NCI-H1105 treated with DMSO at 0.1 percent for 48 hours (cell line): ENCODE measurements at places on chromosomes 7 and 10.

DNA sequence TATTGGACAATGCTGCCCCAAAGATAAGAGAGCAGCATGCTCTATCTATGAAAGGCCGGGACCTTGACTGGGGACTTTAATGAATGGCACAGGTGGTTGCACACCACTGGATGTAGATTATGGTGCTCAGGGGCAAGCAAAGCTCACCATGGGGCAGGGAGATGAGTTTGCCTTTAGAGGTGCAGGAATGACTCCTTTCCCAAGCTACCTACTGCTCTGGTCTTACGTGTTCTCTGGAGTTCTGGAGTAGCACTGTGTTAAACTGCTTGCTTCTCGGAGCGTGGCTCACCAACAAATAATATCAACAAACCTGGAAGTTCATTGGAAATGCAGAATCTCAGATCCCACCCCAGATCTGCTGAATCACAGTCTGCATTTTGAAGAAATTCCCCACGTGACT is 445.3 kb downstream of the RPS24 start:
- no peak for DNase-seq

DNA sequence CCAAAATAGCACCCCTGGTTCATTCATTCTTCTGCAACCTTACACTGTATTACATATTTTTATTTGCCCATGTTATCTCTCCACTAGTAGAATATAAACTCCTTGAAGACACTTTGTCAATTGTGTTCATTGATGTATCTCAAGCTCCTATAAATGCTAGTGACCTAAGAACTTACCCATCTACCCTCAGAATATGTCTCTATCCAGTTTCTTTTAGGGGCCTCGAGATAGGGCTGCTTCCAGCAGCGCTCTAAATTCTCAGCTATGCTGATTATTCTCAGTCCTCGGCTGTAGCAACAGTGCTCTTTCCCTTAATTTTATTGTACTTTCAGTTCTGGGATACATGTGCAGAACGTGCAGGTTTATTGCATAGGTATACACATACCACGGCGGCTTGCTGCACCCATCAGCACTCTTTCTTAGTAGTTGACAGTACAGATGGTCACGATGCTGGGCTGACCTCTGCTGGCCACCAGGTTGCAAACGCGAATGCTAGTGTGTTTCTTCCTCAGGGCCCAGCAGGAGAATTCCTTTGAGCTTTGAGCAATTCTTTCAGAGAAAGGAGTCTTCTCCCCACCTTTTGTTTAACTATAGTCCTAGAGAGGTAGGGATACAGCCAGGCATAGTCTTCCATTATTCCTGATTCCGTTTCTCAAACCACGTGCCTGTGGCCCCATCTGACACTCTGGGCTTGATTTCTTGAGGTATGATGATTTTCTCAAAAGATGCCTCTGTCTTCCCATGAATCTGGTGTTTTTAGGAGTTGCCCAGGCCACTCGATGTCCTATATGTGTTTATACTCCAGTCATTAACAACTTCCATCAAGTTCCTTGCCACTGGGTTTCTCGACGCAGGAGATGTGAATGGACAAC is 49.1 kb upstream of the CDC14C start:
- DNase-seq: peak; percentile 61

DNA sequence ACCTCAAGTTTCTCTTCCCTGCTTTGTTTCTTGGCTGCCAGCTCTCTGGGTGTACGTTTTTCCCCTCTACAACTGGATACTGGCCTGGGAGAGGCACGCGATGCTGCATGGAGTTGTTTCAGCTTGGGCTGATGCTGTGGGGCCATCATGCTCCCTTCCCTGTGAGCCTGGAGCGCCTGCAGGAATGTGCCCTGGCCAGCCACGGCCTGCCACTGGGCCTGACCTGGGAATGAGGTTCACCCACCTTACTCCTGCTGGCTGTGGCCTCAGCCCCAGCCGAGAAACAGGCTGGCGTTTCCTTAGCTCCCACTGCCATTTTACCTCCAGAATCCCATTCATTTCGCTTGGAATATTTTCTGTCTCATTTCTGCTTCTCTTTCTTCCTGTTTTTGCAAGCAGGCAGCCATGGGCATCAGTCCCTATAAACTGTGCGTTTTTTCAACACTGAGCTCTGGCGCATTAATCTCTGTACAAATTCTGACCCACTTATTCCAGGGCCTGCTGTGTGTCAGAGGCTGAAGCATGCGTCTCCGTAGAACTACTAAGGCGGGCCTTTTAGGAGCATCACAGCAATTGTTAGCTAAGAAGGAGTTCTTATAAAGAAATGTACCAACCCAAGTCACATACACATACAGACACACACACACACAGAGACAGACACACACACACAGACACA is 57.9 kb downstream of the GATA3 start:
- no peak for DNase-seq

DNA sequence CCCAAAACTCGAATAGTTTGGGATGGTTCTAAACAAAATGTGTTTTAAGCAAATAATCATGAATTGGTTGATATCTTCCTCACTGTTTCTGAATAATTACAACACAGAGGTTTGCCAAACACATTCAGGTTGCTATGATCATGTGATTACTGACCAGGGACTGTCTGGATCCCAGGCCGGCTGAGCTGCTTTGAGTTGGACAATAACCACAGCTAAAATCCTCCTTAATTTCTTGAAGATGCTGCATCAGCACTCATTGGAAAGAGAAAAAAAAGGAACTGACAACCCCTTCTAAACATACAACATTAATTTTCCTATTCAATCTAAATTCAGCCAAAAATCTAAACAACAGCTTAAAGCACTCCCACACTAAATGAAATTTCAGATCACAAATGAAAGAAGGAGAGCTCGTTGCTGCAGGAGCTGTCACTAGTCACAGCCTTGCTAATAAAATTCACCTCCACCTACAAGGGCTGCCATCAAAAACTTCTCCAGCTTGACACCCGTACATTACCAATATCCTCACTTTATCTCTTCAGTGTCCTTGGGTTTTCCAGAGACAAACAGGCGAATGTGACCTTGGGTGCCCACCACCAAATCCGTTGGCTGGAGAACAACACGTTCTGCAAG is 560.2 kb downstream of the KCNMA1 start:
- no peak for DNase-seq

DNA sequence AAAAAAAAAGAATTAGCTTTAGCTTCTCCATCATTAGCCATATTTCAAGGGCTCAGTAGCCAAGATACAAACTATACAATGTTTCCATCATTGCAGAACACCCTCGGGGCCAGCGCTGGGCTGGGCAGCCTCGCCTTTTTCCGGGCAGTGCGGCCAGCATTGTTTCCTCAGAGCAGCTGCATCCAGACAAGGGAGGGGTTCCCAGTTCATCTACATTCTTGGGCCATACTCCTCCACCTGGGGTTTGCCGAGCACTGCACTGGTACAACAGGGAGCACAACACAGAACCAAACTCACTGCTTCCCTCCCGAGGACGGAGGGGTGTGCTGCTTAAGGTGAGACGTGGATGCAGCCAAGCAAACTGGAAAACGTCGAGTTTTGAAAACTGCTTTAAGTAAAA is 2.4 kb upstream of the PKD1L1 start:
- no peak for DNase-seq

DNA sequence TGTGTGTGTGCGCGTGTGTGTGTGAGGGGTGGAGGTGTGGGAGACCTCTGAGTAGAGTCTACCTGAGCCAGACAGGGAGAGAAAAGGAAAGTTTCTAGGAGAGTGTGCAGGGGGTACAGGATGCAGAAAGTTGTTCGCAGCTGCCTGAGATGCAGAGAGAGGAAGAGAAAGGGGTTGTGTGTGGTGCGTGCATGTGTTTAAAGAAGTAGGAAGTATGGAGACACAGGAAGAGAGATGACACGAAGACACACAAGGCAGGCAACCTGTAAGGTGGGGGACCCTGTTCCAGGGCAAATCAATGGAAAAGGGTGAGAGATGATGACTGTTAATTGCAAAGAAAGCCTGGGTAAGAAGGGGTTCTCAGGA is 52.2 kb downstream of the C10orf105 start:
- DNase-seq: no peak

DNA sequence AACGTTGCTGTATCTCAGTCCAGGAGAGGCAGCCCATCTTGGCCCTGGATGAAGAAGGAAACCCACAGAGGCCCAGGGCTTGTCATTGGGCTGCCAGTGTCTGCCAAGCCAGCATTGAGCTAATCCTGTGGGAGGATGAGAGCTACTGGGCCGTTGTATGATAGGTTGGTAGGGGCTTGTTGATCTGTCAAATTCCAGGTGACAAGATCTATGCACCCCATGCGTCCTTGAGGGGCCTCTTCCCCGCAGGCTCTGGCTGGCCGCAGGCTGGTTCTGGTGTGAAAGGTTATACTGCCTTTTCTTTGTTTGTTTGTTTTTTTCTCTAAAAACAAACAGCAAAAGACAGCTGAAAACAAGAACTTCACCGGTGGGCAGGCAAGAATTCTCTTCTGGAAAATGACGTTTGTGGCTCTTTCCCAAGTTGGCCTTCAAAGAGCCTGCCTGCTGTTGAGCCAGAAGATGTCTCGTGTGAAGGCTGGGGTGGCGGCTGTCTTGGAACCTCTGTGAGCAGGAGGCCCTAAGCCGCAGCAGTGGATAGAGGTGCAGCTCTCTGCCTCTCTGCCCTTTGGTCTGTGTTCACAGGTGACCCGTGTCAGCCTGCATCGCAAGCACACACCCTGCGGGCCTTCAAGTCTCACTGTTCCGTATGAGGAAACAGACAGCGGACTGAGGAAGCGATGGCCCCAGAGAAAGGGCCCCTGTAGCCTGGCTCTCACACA is 23.3 kb downstream of the CYP17A1 start:
- DNase-seq: no peak
